Stimulated activated CD4-positive, alpha-beta T cell treated with anti-CD3 and anti-CD28 coated beads, Interleukin-1b, Interleukin-23, amount 100 ng/mL, for 48 hours (primary cell): ENCODE measurements at places on chromosomes 7 and 10.

GRCh38 chr7:149126662-149127266 is 640 bp upstream of the ZNF425 start:
- DNase-seq = peak; percentile 75

- peak; percentile 24 for DNase-seq
Observed at GRCh38 chr10:17685233-17685840, 41.4 kb downstream of the STAM start.

GRCh38 chr10:50931948-50932431 is 46.6 kb upstream of the A1CF start:
- DNase-seq = no peak

DNA sequence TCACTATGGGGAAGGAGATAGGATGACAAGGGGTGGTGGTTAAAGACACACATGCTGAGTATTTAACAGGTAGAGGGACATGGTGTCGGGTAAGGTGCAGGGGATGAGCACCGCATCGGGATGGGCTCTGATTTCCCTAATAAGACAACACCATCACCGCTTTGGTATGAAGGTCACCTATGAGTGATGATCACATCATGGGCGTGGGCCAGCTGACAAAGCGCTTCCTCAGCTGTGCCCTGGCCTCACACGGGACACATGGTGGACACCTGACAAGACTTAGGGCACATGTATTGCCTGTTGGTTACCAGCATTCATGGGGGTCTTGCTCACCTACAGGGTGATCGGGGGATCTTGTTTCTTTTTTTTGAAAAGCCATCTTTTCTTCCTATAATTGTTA is 12.8 kb downstream of the C7orf57 start:
- DNase-seq = no peak
